ENCODE measurements at places on chromosomes 6 and 20.
A peak's percentile ranks its signal among the peaks of the same experiment; 100 is the strongest.

DNA sequence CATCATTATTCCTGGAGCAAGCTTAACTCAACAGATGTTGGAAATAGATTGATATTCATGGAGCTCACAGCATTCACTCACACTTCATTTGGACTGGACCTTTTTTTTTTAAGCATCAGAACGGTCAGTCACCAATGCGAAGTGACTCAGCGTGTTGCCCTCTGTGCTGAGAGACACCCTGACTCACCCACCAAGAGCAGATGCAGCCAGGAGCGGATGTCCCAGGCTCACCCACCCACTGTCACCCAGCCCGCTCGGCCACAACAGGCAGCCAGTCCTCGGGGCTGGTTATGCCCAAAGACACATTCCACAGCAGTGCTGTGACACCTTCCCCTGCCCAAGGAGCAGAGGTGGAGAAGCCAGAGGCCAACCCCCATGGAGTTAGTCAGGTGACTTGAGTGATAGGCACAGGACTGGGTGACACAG lies 15.7 kb downstream of the RNASET2 start:
- DNase-seq = no peak

- no peak for DNase-seq
These were observed 13.9 kb upstream of the GABRR2 start for GRCh38 chr6:89328976-89329375.

DNA sequence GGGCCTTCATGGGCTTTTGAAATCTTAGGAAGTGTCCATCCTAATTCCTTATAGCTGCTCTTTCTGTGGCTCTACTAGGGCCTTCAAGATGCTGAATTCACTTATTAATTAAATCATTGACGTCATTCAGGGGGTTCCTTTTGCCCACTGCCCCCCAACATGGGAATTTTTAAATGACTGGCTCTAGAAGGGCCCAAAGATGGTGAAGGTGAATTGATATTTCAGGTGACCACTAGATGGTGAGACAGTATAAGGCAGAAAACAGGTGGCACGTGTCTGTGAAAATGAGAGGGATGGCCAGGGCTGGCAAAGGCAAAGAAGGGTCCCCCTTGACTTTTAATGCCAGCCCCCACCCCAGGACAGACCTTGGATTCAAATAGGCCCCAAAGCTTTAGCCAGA lies 11.8 kb downstream of the GNAS start:
- no peak for DNase-seq

DNA sequence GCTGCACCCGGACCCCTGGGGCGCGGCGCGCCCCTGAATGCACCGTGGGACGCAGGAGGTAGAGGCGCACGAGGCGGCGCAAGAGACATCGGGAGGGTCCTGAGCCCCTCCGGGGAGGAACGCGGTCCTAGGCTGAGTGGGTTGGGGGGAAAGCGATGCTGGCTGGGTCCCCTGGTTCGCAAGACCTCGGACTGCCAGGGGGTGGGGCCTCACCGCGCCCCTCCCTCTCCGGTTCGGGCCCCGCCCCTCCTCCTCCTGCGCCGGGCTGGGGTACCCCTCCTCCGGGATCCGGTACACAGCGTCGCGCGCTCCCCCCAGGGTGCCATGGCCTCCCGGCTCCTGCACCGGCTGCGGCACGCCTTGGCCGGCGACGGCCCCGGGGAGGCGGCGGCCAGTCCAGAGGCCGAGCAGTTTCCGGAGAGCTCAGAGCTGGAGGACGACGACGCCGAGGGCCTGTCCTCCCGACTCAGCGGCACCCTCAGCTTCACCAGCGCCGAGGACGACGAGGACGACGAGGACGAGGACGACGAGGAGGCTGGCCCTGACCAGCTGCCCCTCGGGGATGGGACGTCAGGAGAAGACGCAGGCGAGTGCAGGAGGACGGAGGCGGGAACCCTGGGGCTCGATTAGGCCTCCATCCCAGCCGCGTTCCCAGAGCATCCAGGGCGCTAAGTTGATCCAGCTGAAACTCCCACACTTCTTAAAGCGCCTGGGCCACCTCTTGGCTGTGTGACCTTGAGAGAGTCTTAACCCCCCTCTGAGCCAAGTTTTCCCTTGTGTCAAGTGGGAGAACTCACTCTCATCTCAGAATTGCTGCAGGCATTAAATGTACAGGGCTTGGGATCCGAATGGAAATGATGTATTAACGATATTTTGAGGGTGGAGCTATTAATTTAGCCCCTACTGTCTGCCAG lies 541 bp downstream of the SNX21 start:
- peak; percentile 26 for DNase-seq

DNA sequence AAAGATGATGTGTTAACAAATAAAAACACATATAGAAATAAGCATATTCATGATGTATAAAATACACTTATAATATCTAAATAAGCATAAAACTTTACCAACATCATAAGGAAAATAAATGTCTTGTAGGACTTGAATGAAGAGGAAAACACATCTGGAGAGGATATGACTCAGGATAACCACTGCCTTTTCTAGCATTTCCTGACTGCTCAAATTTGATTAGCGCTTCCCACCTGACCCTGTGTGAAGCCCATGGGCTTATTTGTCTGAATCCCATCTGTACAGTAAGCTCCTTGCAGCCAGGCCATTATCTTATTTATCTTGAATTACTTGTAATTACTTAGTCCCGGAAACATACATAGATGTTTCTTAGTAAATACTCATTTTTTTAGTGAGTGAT lies 608.6 kb downstream of the COL12A1 start:
- DNase-seq = no peak

DNA sequence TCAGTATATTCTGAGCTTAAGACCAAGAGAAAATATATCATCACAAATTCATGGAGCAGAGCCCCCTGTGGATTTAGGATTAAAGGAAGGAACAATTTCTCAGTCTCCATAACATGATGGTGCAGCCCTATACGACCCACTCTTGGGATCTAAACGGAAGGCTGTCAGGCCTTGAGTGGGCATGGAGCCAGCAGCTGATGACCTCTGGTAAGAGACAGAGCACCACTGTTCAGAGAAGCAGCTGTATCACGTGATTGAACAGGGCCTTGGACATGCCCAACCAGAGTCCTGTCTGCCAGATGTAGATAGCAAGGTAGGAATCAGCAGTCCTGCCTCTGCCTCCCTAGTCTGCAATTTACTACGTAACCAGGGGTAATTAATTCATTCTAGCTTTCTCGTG lies 259.4 kb upstream of the POU3F2 start:
- DNase-seq = no peak

- no peak for DNase-seq
These were observed 18.5 kb upstream of the TUBB2A start for GRCh38 chr6:3175715-3176402.

GRCh38 chr20:50611128-50611810 lies 80.1 kb downstream of the RIPOR3 start:
- no peak for DNase-seq

- no peak for DNase-seq
These were observed 36.3 kb upstream of the NRSN1 start for GRCh38 chr6:24089736-24090135.

DNA sequence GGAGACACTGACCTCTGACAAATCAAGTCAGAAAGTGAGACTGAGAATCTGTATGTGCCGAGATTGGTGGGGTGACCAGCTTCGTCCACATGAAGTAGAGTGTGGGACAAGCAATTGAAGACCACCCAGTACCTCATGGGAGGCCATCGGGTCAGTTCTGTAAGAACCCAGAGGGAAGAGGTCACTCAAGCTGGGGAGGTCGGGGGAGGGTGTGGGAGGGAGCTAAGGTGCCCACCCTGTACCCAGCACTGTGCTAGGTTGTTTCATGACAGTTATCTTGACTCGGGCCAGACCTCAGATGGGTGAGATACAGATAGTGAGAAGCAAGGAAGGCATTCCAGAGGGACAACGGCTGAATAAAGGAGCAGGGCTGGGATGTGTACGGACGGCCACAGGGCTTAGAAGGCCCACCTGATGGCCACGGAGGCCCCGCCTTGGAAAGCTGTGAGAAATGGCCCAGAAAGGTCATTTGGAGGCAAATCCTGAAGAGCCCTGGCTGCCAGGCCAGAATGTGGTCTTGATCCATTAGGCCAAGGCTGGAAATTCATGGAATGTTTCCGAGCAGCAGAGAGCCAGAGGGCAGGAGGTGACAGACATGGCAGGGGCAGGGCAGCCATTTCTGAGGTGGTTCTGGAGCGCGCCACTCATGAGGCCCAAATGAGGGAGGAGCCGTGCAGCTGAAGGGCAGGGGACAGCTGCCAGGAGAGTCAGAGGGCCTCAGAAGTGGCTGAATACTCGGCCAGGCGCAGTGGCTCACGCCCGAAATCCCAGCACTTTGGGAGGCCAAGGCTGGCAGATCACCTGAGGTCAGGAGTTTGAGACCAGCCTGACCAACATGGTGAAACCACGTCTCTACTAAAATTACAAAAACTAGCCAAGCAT lies 7.7 kb downstream of the MMP24OS start:
- DNase-seq = no peak

GRCh38 chr6:8279041-8279805 lies 156.1 kb downstream of the SLC35B3 start:
- DNase-seq = no peak

DNA sequence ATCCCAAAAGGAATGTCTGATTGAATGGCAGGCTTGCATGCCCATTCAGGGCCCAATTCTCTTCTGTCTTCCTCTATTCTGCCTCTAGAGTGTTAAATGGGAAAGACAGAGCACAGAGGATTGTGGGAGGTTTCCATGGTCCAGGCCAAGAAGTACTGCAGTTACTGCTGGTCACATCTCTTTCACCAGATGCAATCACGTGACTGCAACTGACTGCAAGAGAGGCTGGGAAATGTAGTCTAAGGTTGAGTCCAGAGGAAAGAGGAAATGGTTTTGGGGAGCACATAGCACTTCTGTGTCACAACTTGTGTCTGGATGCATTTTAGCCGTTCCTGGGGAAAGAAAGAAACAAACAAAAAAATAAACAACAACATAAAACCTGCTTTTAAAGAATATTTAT lies 336.4 kb upstream of the BTBD3 start:
- DNase-seq = no peak

DNA sequence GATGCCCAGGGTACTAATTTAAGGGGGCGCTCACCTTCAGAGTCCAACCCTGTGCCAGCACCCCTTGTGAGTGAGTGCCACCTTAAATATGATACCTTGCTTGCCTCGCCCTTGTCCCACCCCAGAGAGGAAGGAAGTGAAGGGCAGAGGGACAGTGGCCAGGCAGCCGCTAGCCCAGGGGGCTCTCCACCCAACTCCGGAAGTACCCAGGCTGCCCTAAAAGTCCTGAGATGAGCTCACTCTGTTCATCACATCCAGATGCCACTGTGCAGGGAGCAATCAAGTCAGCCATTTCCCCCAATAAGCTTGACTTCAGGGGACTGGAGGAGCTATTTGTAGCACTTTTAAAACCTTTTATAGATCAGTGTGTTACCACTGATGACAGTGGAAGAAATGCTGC lies 25.0 kb upstream of the STX16 start:
- DNase-seq = no peak

DNA sequence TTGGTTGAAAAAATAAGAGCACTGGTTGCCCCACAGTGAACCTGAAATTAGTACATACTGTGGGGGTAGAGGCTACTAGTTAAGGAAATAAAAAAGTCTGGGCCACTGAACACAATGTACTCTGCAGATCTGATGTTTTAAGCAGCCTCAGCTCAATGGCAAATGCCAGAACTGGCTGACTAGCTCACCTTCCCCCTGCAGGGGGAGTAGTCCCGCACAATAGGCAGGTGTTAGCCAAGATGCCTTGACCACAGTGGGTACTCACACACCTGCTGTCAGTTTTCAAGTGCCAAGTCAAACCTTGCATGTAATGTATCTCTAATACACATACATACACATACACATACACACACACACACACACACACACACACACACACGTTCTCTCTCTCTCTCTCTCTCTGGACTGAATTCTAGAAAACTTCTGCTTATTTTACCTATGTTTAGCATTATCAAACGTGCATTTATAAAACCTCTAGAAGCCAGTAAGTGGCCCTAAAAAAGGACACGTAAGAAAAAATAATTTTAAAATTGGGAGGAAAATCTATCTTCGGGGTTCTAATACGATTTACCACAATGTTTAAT lies 36.1 kb downstream of the GMDS start:
- DNase-seq = peak; percentile 7

- no peak for DNase-seq
These were observed 9.8 kb upstream of the ELOVL5 start for GRCh38 chr6:53358440-53359094.

DNA sequence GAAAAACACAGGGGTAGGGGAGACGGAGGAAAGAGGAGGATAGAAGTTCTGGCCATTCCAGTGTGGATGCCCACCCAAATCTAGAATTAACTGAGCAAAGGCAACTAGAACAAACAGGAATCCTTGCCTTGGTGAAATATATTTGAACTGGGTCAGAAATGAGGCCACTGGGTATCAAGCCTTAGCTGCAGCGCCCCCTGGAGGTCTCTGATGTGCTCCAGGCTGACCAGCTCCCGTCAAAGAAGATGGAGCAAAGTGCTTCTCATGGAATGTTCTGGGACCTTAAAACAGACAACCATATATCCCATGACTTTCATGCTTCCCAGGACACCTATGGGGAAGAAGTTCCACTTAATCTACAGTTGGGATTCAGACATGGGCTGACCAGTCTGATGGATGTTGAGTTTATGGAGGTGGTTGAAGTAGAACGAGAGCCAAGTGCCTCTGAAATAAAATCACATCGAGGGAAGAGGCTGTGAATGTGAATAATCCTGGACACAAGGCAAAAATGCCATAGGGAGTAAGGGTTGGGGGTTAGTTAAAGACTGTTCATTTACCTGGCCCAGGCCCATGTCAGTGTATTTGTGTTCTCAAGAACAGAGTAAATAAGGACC lies 50.4 kb downstream of the HLA-DPB1 start:
- DNase-seq = peak; percentile 70

DNA sequence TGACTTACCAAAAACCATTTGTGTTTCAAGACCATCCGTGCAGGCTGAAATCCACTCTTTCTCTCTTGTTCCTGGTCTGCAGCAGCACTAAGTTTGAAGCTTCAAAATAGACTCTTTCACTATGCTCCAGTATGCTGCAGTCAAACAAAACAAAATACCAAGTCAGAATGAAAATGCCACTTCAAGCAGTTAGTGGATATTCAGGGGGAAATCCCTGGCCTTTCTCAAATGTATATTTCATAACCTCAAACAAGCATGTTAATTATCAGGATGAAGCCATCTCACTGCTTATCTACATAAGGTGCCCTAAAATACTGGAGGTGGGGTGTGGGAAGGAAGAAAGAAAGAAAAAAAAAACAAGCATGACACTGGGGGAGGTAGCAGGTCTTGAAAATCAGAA lies 103.5 kb downstream of the ATXN1 start:
- DNase-seq = no peak

- no peak for DNase-seq
These were observed 497.8 kb upstream of the ARID1B start for GRCh38 chr6:156279261-156279969.

All from stimulated activated CD4-positive, alpha-beta T cell treated with anti-CD3 and anti-CD28 coated beads, Interleukin-4, amount 100 ng/mL, for 48 hours (primary cell).